ENCODE measurements at places on chromosomes 13 and 19.

DNA sequence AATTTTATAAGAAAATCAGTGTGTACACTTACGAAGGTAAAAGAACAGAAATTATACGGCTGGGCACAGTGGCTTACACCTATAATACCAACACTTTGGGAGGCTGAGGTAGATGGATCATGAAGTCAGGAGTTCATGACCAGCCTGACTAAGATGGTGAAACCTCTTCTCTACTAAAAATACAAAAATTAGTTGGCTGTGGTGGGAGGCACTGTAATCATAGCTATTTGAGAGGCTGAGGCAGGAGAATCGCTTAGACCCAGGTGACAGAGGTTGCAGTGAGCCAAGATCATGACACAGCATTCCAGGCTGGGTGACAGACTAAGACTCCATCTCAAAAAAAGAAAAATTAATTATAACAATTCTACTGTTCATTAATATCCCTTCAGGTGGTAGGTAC, 151.9 kb downstream of the ZNF737 start:
- DNase-seq: no peak

GRCh38 chr13:26200811-26201210, 21.3 kb downstream of the RNF6 start:
- DNase-seq: no peak

GRCh38 chr19:16193466-16193865, 4.2 kb upstream of the AP1M1 start:
- DNase-seq: no peak

DNA sequence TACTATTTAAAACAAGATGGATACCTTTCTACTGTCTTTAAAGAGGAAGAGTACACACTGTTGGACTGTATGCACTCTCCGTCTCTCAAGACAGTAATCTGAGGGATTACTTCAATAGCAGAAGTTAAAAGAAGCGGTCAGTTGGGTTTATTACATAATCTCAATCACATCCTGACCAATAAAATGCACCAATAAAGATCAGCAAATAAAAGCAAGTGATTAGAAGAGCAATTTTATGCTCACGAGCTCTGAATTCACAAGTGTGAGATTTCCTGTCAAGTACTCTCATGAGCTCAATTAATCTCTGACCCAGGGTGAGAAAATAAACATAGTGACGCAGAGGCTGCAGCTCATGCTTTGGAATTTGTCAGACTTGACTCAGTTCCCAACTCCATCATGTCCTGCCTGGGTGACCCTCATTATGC, 12.2 kb downstream of the ABCC4 start:
- no peak for DNase-seq

DNA sequence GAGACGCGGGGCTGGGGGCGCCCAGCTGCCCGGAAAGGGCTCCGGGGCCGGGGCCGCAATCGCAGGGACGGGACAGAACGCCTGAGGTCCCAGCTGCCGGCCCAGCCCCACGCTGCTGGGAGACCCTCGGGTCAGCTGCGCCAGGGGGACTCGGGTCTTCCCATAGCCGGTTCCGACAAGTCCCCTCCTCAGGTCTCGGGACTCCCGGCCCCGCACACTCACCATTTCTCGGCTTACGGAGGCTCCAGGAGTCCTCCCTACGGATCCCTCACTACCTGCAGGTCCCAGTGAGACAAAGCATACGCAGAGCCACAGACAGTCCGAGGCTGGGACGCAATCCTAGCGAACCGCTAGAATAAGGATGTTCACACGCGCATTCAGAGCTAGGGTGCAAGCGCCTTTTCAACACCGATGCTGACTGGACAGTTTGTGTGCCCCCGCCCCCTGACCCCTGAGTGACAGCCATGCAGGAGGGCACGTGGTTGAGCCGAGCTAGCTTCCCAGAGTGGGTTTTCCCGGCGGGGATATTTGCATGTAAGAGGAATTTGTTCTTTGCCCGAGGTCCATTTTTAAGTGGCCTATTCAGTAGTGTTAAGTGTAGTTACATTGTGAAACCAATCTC, 13.6 kb downstream of the ZNF490 start:
- DNase-seq: no peak

DNA sequence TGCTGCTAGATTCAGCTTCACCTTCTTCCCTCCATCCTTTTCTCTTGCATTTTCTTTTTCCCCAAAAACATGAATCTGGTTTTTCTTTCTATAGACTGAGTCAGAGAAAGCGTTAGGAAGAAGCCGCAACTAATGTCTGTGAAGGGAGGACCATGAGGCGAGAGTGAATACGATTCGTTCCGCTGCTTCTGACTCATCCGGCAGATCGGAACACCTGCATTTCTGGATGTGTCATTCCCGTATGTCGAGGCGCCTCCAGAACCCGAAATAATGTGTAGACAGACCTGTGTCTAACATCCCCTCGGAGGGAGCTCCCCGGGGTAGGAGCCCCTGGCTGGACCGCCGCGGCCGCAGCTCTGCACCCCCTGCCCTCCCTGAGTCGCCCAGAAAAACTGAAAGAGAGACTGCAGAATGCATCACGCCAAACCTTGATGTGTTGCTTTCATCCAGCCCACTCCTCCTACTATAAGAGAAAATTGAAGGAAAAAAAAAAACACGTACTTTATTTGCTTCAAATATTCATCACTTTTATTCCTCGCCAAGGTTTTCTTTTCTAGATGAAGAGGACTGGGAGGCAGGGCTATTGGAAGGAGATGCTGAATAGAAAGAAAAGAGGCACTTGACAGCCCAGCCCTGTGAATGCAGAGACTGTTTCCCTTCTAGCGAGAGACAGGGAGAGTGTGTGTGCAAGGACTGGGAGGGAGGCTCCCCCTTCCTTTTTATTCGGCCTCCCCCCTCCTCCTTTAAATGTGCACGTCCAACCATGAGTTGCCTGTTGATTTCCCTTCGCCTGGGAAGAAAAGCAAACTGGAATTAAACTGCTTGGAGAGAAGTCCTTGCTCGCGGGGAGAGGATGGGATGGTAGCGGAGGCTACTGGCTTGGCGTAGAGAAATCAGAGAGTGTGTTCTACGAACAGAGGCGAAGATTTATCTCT, 616 bp upstream of the PCDH17 start:
- DNase-seq: no peak

All from activated CD4-positive, alpha-beta T cell treated with anti-CD3 and anti-CD28 coated beads, Interleukin-2, amount 50 U/mL, for 4 hours (primary cell).